ENCODE measurements at places on chromosomes 5 and 9. TPM values are rescaled to one million over a fixed set of nuclear protein-coding genes. Genes with fewer than 3 reads are reported as not detected.
A peak's percentile ranks its signal among the peaks of the same experiment; 100 is the strongest.

The HSD17B3 gene
- 2.4 TPM for total RNA-seq

The PCDHA8 gene
- total RNA-seq, result 0.51 TPM

The FAM169A gene
- total RNA-seq, result 2.0 TPM

- peak; percentile 59 for DNase-seq
These were observed 23.6 kb downstream of the PCDHGC5 start for GRCh38 chr5:141512390-141512910.

- DNase-seq, result no peak
These were observed 73.3 kb upstream of the TBCA start for GRCh38 chr5:77849308-77849900.
